ENCODE measurements at places on chromosomes 7 and 10.

DNA sequence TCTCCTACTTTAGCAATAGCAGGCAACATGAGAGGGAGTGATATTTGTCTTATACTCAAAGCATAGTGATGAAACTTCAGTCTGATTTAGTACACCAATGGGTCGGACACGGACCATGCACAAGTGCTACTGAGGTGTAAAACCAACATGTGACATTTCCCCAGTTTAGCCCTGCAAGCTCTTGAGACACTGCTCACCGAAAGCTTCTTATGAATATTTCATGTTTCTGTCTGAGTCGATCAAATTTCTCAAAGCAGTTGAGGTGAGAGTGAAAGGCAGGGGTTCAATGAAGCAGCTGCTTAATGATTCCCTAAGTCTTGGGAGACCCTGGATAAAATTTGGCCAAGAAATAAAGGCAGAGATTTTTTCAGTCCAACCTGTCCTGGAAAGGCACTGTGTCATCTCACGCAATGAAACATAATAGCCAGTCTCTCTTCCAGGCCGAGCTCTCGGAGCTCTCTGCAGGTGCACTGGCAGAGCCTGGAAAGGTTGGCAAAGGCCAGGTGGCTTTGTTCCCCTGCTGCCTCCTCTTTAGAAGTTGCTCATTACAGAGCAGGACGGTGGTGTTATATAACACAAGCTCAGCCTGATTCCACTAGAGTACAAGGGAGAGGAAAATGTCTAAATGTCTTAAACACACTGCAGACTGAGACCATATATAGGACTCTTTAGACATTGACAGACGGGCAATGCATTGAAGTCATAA, 33.9 kb upstream of the XPNPEP1 start:
- DNase-seq, result no peak

DNA sequence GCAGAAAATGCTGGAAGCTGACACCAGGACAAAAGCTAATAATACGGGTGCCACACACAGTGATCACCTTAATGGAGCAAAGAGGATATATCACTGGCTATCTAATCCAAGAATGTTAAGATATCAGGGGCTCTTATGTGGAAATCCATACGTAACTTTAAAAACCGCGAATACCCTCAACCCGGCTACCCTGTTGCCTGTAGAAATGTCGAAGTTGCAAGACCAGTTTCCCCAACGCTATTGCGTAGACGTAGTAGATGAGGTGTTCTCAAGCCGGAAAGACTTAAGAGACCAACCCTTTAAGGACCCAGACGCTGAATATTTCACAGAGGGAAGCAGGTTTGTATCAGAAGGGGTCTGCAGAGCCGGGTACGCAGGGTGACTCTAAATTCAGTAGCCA, 7.9 kb upstream of the CYREN start:
- DNase-seq, result no peak

GRCh38 chr10:49284356-49284755, 14.6 kb upstream of the C10orf71 start:
- peak; percentile 35 for DNase-seq

- DNase-seq, result peak; percentile 52
Measured at GRCh38 chr7:44075296-44076075, 6.8 kb downstream of the POLM start.

- no peak for DNase-seq
Measured at GRCh38 chr10:46268076-46268881, 18.5 kb upstream of the ANTXRL start.

DNA sequence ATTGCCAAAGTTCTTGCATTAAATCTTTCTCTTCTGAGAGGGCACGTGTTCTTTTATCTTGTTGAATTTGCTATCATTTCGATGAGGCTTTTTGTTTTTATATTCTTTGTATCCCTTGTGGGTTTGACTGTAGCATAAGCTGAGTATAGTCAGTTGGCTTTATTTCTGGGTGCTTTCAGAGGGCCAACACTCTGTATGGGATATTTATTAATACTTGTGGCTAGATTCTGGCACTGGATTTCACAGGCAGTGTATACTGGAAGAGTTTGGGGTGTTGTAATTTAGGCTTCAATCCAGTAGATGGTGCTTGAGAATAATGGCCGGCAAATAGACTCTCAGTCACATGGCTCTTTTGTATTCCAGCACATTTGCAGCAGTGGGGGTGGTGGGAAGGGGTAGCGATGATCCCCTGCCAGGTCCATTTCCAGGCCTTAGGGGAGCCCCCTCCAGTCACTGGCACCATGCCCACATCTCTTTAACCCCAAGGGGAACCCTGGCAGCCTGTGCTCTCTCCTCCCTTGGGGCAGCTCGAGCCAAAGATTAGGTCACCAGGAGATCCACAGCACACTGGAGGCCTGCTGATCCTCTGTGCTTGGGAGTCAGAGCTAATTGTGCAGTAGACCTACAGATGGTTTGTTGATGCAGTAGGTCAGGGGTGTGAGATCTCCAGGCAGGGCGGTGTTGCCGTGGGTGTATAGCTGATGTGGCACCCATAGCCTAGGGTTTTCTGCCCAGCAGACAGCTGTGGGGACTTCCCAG, 81.8 kb downstream of the PTPN20 start:
- DNase-seq, result peak; percentile 85

DNA sequence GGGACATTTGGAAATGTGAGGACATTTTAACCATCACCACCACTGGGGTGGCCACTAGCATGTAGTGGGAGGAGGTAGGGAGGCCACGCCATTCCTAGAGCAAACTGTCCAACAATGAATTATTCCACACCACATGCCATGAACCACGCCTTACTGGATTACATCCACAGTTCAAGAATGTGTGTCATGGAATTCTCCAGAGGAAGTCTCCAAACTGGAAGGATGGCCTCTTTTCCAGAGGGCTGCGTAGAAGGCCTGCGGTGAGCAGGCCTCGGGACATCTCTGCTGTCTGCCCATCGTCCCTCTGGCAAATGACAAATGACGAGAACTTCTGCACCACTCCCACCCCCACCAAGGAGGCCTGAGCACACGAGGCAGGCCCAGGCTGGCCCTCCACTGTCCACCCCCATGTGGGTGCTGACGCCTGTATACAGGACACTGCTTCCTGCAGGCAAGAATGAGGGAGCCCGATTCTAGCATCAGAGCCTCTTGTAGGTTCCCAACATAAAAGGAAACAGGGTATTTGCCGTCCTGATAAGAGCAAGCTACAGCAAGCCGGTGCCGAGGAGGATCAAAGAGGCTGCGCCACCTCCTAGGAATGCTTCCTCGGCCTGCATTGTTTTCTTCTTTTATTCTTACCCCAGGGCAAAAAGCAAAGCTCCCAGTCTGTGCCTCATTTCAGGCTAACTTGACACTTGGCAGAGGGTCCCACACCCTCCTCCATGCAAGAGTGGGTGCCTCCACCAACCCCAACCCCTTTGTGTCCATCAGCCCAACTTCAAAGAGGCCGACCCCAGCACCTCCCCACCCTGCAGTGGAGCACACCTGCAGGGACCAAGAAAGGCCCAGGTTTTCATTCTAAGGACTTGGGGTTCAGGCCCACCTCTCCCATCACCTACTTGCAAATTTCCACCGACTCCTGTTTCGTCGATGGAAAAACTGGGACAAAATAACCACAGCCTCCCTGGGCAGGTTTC, 23.9 kb downstream of the TNS3 start:
- no peak for DNase-seq
